ENCODE measurements at places on chromosomes 3 and 15.

DNA sequence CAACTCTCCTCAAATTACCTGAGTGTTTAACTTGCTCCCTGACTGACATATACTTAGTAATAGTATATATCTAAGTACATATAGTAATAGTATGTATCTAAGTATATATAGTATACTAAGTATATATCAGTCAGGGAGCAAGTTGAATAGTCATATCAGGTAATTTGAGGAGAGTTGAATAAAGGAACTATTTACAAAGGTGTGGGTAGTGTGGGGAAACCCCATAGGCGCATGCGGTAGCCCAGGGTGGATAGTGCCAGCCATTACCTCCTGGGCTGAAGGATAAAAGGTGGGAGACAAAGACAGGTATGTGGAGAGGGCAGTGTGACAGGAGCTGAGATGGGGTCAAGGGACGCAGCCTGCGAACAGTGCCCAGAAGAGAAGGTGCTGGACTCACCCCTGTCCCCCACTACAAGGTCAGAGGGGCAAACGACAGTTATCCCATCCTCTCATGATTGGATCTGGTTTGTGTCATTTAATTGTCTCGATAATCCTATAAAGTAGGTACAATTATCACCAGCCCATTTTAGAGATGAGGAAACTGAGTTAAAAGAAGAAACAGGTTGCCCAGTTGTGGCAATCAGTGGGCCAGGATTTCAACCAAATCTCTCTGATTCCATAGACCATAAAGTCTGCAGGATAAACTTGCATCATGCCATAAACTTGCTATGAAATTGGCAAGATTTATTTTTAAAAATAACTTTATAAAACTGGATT, 34.1 kb upstream of the TPM1 start:
- DNase-seq, result no peak

- no peak for DNase-seq
Measured at GRCh38 chr3:178971614-178972013, 100.0 kb downstream of the ZMAT3 start.

GRCh38 chr3:147458995-147459704, 50.0 kb downstream of the ZIC1 start:
- DNase-seq, result no peak

GRCh38 chr3:186413615-186414415, 51.8 kb upstream of the DGKG start:
- no peak for DNase-seq

DNA sequence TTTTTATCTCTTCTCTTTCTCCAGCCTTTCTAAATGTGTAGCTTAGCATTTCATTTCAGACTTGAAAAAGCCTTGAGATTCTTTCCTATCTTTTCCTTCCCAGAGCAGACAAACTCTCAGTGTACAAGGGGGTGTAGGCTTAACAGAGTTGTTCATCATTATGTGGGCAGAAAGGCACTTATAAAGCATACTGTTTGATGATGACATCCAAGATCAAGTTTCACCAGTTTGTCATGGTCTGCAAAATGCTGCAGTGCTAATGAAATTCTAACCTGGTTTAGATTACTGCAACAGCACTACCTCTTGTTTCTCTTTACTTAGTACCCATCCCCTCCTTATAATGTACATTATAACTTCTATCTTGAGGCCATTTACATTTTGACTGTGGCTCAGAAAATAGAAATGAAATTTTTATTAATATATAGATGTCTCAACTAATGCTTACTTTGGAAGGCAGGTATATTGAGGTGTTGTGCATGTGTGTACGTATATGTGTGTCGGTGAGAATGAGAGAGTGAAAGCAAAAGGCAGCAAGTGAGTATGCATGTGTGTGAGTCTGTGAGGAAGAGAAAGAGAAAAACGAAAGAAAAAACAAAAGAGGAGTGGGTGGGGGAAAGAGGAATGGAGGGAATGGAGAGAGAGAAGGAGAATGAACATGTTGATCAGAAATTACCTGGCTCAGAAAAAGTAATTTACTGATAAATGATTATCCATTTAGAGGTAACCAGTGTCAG, 1043.6 kb downstream of the TUSC7 start:
- DNase-seq, result no peak

DNA sequence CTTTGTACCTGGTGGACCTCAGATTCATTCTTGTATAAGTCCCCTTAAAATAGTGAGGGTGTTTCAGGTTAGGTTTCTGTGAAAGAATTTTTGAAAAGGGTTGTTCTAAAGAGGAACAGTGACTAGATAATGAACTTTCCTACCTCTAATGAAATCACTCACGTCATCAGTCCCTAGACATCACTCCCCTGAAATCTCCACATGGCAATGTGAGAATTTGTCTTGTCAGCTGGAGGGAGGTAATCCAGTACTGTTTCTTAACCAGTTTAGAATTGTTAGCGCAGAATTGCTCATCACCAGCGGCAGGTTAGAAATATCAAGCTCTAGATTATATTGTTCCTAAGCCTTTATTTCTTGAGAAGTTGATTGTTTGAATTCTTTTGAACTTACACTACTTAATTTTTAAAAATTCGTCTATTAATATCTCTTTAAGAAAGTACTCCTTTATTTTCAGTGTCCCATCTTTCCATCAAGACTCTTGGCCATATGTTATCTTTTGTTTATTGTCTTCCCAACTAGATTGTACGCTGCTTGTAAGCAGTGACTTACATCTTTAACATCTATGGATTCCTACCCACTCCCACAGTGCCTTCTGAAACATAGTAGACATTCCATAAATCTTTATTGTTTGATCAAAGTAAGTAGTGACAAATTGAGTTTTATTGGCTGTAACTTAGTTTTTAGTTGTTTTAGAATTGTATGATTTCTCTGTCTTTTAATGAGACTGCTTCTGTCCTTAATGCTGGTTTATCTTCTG, 52.8 kb downstream of the RASA2 start:
- no peak for DNase-seq

- no peak for DNase-seq
Measured at GRCh38 chr15:55247766-55248427, 41.7 kb downstream of the RAB27A start.

GRCh38 chr3:134651347-134652041, 672 bp upstream of the KY start:
- no peak for DNase-seq

DNA sequence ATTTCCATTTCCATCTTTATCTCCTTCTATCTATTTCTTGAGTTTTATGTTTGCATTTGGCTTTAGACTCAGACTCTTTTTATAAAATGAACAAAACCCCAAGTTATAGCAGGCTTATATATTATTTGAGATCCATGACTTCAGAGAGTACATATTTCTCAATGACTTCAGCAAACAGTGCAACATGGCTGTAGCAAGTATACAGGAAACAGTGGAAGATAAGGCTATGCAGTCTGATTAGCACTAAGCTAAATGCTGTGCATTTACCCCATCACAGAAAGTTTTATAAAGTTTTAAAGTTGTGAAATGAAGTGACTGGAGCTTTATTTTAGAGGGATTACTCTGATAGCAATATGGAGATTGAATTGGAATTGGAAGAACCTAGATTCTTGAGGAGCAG, 463.5 kb upstream of the TGFBR2 start:
- no peak for DNase-seq

GRCh38 chr3:118781232-118781631, 253.4 kb downstream of the IGSF11 start:
- DNase-seq, result no peak

GRCh38 chr3:98766924-98767323, 3.8 kb downstream of the ST3GAL6 start:
- DNase-seq, result no peak

GRCh38 chr3:8709287-8709686, 24.3 kb upstream of the CAV3 start:
- DNase-seq, result no peak

- DNase-seq, result no peak
Measured at GRCh38 chr3:13931172-13931571, 51.3 kb upstream of the WNT7A start.

GRCh38 chr15:68335655-68336054, 58.1 kb downstream of the FEM1B start:
- no peak for DNase-seq

DNA sequence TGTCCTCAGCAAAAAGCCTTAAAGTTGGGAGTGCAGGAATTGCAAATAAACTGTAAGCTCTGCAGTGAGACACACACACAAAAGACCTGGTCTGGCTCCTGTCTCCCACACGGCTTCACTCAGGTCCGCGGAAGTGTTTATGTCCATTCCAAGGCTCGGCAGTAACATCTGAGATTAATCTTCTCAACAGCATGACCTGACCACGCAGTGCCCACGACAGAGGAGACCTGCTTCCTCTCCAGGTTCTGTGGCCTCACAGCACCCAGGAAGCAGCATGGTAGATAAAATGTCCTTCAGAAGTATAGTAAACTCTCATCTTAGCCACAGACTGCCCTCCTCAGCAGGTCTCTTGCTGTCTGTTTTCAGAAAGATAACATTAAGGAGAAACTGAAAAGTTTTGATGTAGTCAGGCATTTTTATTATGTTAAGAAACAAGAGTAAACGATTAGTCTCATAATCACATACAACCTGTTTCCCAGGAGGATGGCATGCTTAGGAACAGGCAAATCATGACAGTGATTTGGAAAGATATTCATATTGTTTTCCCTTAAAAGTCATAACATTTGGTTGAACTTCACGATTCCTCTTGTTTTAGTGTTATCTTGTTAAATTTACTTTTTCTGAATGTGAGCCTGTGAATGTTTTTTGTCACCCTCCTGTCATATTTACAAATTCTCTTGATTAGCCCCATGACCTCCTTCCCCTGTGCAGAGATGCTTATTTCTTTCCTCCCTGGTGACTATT, 34.6 kb downstream of the CD200R1L start:
- no peak for DNase-seq

DNA sequence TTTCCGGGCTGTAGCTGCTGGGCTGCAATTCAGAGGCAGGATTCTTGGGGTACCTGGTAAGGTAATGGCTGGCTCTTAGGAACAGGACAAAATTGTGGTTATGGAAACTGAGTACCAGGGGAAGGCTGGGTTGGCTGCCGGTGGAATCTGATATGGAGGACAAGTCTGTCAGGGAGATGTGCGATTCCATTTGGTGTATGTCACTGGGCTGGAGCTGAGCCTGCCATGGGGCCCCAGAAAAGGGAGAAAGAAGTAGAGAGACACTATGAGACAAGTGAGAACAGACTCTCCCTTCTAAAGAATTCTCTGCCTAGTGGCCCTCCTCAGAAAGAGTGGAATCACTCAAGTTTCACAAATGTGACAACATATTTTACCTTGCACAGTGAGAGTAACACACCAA, 368.2 kb upstream of the ROPN1 start:
- DNase-seq, result no peak

- DNase-seq, result no peak
Measured at GRCh38 chr15:70580958-70581357, 182.4 kb downstream of the UACA start.

DNA sequence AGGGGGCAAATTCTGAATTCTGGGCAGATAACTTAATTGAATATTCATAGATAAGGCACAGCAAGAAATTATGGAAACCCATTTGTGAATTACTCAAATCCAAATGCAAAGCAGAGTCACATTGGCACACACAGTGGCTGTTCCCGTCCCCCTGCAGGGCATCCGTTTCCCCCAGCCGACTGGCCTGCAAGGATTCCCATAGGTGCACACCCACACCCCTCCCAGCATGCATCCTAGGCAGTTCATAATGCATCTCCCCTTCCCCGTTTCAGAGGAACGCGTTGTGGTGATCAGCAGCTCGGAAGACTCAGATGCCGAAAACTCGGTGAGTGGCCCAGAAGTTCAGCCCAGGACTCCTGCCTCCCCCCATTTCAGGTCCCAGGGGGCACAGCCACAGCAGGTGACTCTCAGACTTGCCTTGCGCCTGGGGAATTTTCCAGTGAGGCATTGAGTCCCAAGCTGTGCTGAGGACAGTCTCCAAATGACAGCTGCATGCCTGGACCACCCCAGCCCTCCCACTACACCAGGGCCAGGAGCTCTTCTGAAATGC, 39.8 kb downstream of the PML start:
- no peak for DNase-seq

DNA sequence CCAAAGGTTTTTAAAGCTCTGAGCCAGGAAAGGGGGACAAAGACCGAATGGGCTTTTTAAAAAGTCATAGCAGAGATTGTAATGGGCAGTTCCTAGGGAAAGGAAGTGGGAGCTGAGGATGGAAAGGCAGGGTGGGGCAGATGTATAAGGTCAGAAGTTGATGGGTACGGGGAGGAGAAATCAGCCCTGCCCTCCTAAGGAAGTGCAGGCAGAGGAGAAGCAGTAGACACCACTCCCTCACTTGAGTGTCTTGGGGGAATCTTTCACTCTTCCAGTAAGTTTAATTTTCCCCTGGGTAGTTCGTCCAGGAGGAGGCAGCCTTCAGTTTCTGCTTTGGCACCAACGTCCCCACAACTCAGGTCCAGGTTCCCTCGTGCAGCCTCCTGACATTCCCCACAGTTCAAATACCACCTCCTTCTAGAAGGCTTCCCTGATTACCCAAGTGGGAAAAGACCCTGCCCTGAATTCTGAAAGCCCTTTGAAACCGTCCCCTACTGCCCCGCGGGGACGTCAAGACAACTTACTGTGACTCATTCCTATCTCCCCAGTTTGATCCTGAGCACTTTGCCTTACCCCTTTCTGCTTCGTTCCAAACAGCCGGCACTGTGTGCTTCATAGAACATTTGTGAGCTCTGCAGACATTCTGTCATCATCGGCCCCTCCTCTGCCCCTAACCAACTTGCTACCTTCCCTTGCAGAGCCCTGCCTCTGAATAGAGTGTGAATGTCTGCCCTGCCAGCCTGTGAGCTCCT, 14.3 kb upstream of the SRP14 start:
- no peak for DNase-seq

DNA sequence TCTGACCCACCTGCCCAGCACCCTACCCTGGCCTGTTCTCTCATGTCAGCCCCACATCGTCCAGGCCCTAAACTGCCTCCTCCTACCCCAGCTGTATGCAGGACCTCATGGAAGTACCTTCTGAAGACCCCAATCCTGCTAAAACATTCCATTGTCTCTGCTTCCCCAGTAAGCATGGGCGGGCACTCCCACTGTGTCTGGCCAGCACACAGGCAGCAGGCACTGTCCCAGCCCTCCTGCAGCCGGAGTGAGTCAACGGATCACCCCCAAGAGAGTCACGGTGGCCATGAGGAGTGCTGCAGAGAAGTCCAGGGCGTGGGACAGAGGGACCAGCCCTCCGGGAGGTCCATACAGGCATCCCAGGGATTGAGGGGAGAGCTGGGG, 36.4 kb upstream of the SLCO2A1 start:
- no peak for DNase-seq

GRCh38 chr3:192826214-192827006, 91.2 kb downstream of the MB21D2 start:
- no peak for DNase-seq

DNA sequence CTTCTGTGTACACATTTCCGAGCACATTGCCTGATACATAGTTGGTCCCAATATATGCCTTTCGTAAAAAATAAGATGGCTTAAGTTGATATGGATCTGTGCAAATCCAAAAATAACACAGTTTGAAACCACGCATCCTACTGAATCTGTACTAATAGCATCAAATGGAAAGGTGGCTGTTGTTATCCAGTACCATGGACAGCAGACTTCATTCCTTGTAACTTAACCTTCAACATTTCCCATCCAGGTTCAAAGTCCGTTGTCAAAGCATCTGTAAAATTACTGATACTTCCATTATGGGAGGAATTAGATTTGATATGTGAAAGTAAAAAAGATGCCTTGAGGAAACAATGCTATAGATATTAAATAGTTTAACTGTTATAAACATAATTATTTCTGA, 65.5 kb upstream of the C3orf49 start:
- no peak for DNase-seq
